Stimulated activated CD8-positive, alpha-beta memory T cell treated with anti-CD3 and anti-CD28 coated beads, Interleukin-7, amount 100 ng/mL, for 1 hour (primary cell): ENCODE measurements at places on chromosomes 5 and 9.

- no peak for DNase-seq
Measured at GRCh38 chr5:72486371-72486770, 20.8 kb downstream of the ZNF366 start.

- no peak for DNase-seq
Measured at GRCh38 chr5:180332051-180332517, 21.1 kb downstream of the GFPT2 start.

GRCh38 chr9:124008694-124009530 lies 2.7 kb upstream of the LHX2 start:
- DNase-seq = no peak

DNA sequence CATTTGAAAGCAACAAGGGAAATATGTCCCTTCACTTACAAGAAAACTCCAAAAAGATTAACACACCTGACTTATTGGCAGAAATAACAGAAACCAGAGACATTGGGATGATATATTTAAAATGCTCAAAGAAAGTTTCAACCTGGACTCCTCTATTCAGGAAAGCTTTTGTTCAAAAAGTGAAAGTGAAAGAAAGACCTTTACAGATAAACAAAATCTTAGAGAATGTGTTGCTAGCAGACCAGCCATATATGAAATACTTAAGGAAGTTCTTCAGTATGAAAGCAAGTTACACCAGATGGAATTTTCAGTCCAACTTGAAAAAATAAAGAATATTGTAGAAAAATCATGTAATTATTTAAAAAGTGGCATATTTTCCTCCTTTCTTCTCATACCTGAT lies 1075.1 kb downstream of the NR2F1-AS1 start:
- no peak for DNase-seq

DNA sequence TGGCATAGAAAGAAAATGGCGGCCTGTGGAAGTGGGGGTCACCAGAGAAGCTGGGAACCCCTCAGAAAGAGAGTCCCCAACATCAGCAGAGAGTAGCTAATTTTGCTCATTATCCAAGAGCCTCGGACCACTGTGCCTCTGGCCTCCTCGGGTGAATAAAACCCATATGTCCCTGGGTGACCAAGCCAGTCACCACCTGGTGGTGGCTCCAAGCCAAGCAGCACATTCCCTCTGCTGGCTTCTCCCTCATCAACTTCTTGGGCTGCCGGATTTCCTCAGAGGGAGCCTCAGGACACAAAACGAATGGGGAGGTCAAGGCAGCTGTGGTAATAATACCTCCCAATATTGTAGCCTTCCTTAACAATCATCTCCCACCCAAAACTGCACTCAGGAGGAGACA lies 242.5 kb downstream of the NFIB start:
- DNase-seq = no peak

GRCh38 chr9:108182950-108183381 lies 672.8 kb downstream of the ACTL7B start:
- DNase-seq = no peak

GRCh38 chr5:31770998-31771397 lies 132.1 kb downstream of the PDZD2 start:
- DNase-seq = no peak

GRCh38 chr5:123227216-123227615 lies 138.2 kb downstream of the PRDM6 start:
- no peak for DNase-seq

- no peak for DNase-seq
Measured at GRCh38 chr9:136728548-136729123, 14.1 kb downstream of the LCN10 start.

GRCh38 chr5:130166839-130167490 lies 262.7 kb downstream of the CHSY3 start:
- DNase-seq = no peak

DNA sequence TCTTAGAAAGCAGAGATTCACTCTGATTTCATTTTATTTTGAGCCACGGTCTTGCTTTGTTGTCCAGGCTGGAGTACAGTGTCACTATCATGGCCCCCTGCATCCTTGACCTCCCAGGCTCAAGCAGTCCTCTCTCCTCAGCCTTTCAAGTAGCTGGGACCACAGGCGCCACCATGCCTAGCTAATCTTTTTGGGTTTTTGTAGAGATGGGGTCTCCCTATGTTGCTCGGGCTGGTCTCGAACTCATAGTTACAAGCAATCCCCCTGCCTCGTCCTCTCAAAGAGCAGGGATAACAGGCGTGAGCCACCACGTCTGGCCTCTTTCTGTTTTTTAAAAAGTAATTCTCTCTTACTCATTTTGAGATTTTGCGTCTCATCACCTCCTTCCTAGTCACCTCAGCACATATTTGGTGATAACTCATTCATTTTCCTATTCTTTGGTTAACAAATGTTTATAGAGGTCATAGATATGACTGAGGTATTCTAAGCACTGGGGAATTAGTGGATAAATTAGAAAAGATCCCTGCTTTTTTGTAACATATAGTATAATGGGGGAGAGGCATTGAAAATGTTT lies 10.8 kb upstream of the DCP2 start:
- DNase-seq = no peak

- no peak for DNase-seq
Measured at GRCh38 chr9:122374885-122375420, 4.1 kb downstream of the PTGS1 start.

DNA sequence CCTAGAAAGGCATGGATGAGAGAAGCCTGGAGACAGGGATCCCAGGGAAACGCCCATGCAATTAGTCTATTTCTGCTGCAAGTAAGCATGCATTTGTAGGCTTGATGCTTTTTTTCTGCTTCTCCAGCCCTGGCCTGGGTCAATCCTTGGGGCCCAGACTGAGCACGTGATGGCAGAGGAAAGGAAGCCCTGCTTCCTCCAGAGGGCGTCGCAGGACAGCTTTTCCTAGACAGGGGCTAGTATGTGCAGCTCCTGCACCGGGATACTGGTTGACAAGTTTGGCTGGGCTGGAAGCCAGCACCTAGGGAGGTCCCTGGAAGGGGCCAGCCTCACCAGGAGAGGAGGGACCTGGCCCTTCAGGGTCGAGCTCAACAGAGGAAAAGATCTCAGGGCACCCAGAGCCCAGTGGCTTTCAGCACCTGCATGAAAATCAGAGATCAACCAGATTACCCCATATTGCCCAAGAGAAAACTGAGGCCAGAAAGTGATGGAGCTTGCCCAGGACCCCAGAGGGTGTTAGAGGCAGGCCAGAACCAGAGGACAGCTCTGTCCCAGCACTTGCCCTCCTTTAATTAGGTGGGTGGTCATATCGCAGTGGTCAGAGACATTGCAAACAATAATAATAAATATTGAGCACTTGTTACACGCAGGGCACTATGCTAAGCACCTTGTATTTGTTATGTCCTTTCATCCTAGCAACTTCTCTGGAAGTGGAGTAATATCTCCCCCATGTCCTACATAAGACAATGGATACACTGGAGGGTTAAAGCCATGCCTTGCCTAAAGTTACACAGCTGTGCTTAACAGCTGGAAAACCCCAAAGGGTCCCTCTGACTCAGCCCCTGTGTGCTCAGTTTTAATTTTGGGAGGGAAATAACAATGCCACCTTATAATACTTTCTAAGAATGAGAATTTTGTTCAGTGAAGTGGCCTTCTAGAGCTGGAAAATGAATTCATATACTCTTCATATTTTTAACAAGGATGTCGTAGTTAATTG lies 67.1 kb downstream of the KLF4 start:
- no peak for DNase-seq

DNA sequence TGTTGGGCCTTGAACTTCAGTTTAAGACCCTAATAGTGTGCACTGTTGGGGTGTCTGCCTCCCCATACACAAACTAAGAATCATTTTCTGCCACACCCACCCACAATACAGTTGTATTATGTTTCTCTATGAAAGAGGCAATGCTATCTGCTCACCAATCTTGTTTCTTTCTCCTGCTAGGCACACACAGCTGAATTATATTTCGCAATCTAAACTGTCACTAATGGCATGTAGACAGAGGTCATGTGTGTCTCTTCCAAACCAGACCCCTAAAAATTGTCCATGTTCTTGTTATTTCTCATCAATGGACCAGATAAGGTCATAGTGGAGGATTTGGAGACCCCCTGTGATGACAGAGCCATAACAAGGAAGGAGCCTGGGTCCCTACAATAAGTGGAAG lies 57.3 kb downstream of the RIGI start:
- no peak for DNase-seq

GRCh38 chr5:1800472-1801221 lies 560 bp upstream of the NDUFS6 start:
- no peak for DNase-seq

DNA sequence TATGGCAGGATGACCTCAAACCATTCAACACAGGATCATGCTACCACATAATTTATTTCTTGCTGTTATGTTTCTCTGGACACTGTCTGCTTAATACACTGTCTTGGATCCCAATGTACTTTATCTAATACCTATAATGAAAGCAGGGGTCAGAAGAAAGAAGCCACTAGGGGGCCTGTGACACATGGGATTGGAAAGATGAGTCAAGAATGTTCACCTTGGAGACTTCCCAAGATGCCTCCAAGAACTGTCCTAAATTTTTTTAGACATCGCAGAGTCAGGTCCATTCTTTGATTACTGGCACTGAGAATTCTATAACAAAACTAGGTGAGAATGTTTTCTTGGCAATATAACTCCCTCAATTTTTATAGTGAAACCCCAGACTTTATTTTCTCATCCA lies 305.8 kb upstream of the SMARCA2 start:
- no peak for DNase-seq

DNA sequence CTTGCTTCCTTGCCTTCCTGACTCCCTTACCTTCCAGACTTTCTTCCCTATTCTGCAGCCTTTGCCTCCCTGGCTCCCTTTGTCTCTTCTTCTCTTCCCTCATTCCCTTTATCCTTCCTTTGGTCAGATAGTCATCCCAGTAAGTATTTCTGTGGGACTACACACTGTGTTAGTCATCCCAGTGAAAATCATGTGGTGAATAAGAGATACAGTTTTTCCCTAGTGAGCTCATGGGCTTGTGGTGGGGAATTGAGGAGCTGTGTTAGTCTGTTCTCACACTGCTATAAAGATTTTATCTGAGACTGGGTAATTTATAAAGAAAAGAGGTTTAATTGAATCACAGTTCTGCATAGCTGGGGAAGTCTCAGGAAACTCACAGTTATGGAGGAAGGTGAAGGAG lies 109.8 kb upstream of the EDIL3 start:
- DNase-seq = no peak

GRCh38 chr5:74373076-74373475 lies 267.5 kb downstream of the ENC1 start:
- DNase-seq = no peak

DNA sequence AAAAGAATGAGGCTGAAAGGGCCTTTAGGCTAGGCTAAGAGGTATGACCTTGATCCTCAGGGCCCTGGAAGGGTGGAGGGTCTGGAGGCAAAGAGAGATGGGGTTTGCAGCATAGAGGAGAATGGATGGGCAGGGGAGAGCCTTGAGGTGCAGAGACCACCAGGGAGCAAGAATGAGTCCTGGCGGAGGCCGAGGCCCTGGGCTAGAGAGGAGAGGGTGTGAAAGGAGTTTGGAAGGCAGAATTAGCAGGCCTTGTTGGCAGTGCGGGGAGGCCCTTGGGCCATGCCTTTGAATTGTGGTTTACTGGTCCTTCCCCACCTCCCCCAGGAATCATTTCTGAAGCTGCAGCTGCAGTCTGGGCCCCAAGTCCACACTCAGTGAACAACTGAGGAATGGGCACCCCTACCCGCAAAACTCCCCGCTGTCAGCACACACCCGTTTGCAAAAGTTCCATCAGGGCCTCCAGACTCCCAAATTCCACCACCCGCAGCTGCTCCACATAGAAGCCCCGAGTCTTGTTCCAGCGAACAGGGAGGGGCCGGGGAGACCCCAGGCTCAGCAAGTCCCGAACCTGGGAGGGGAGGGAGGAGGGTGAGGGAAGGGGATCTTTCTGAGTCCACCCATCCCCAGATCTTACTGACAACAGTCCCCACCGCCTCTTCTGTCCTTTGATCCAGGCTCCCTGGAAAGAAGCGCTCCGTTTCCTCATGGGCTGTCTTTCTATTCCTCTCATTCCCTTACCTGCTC lies 2.1 kb downstream of the KIF12 start:
- no peak for DNase-seq

DNA sequence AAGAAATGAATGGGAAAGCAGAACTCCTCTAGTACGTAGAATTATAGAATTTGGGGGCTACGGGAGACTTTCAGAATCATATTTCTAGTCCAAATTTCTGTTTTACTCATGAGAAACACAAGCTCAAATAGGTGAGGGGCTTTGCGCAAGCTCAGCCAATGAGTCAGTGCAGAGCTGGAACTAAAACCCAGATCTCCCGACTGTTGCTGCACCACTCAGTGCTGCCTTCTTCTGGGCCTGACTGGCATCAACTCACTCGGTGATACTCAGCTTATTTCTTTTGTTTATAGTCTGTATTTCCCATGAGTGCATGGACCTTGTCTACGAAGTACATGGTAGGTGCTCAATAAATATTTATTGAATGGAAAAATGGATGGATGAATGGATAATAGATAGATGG lies 280.2 kb downstream of the CDK5RAP2 start:
- DNase-seq = no peak

- DNase-seq = no peak
Measured at GRCh38 chr5:55672477-55672911, 39.6 kb downstream of the SLC38A9 start.

GRCh38 chr5:135053278-135053677 lies 19.2 kb upstream of the PITX1 start:
- no peak for DNase-seq

DNA sequence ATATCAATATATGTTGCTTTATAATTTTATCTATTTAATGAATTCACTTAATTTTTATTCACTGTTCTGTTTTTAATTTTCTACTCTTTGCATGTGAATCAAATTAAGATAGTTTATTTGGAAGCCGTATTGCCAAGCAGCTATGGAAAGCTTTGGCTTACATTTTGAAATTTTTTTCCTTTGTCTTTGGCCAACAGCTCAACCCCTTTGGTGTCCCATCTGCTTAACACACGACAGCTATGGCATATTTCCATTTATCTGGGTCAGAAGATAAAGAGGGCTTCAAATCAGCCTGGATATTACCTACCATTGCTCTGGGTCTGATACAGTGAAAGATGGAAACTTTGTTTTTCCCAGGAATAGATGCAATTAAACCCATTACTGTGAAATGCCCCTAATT lies 201.0 kb downstream of the WDR70 start:
- DNase-seq = no peak

DNA sequence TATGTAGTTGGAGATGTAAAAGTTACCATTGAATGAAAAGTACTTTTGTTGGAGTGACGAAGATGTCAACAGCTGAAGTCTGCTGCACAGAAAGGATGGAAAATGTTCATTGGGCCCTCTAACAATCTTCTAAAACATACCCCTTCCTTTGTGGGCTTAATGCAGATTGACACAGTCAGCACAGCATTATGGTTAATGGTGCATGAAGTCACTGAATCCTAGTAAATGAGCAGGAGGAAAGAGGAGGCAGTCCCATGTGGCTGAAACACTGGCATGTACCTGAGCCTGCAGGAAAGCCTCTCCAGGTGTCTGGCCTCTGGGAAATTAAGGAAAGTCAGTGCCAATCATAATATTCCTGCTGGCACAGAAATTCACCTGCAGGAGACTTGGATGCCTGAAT lies 153.8 kb downstream of the ARL15 start:
- DNase-seq = no peak

DNA sequence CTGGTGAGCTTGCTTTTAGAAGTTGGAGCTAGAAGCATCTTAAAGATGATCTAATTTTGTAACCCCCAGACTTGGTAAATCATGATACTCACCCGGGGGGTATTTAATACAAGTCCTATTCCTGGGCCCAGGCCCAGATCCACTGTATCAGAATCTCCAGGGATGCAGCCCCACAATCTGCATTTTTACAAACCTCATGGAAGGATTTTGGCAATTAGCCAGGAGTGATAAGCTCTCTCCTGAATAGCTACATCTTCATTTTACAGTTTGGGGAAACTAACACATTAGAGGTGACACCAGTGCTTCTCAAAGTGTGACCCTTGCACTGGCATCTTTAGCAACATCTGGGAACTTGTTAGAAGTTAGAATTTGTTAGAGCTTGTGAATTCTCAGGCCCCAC lies 31.2 kb upstream of the OTP start:
- no peak for DNase-seq
